ENCODE measurements at places on chromosomes 12 and 14.

DNA sequence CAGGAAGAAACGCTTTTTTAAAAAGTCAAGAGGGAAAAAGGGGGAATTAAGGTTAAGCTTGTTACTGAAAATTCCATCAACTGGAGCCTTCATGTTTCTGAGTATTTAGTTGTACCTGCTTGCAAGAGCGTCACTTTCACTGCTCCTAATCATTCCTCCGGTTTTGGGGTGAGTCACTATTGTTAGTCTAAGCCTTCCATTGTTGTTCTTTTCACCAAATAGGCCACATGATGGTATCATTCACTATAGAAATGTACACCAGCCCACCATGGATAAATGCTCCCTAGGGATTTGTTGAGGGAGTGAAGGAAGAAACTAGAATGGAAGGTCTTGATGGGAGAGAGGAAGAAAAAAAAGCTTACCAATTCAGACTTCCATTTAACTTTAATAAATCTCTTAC is 3.0 kb downstream of the IL22 start:
- no peak for DNase-seq

DNA sequence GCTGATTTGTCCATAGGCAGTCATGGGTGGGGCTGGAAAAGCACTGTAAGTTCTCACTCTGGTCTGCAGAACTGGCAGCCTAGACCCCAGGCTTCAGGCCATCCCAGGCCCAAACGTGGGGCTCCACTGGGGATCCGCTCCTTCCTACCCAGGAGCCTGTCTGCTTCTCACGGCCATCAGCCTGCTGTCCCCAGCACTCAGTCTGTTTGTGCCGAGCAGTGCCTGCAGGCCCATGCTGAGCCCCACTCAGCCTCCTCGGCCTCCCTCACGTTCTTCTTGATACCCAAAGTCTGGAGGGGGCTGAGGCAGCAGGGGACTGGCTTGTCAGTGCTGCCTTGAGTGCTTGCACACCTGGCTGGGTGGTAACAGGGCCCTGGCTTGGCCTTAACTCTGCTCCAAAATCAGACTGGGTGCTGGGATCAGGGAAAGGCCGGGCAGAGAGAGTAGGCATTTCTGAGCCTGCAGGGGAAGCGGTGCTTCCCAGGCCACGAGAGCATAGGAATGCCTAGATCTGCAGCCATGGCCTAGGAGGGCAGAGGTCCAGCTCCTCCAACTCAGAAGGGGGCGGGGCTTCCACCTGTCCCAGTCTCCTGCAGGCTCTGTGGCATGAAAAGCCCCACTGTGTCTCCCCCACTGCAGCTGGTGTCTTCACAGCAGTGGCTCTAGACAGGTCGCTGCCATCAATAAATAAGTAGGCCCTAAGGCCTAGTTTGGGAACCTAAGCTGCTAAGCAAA is 772.4 kb upstream of the FBXO33 start:
- no peak for DNase-seq

- DNase-seq, result no peak
Measured at GRCh38 chr12:31471823-31472222, 119.1 kb downstream of the DENND5B start.

GRCh38 chr14:78974691-78975090 is 804.5 kb downstream of the NRXN3 start:
- DNase-seq, result no peak

DNA sequence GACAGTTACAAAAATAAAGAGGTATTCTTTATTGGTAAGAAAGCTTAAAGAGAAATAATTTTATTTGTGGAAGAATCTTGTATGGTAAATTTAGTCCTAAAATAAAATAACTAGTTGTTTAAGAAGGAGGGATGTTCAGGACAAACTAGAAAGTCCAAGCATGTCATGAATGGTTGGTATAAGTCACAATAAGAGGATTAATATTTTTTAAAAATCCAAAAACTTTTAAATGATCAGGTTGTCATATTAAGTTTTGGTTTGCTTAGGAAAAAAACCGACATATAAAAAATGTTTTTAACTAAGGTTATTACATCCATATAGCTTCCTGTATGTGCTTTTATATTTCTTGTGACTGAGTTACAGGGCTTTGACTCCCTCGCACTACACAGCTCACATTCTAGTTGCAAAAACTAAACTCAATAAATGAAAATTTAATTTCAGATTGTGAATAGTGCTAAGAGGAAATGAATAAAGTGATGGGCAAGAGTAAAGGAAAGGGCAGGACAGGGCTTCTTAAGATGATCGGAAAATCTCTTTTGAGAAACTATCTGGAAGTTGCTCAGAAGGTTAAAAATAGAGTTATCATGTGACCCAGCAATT is 80.7 kb upstream of the METAP2 start:
- DNase-seq, result no peak

GRCh38 chr14:70934084-70934483 is 26.8 kb downstream of the PCNX1 start:
- DNase-seq, result no peak

DNA sequence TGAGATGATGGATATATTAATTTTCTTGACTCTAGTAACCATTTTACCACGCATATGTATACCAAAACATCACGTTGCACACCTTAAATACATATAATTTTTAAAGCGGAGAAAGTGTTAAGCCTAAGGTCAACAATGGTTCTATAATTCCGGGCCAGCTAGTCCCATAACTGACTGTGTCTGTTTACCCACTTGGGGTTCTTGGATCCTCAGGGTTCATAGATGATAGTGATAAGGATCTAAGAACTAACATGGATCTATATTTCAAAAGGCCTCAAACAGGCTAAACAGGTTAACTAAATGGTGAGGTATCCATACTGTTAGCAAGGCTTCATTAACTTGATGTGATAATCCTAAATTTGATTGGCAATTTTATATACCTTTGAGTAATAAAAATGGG is 9.8 kb downstream of the SLC38A1 start:
- no peak for DNase-seq

DNA sequence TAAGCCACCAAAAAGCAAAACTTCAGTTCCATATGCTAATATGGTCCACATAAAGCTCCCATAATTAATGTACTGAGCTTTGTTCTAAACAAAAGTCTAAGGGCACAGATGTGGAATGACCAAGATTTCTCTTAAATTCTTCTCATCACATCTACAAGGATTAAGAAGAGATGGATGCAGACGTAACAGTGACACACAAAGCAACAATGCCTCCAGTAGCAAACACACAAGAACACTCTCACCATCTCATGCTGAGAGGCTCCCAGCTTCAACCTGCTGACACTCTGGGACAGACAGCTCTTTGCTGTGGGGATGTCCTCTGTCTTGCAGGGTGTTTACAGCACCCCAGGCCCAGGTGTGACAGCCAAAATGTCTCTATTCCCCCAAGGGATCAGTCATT is 48.2 kb downstream of the SETD3 start:
- no peak for DNase-seq

DNA sequence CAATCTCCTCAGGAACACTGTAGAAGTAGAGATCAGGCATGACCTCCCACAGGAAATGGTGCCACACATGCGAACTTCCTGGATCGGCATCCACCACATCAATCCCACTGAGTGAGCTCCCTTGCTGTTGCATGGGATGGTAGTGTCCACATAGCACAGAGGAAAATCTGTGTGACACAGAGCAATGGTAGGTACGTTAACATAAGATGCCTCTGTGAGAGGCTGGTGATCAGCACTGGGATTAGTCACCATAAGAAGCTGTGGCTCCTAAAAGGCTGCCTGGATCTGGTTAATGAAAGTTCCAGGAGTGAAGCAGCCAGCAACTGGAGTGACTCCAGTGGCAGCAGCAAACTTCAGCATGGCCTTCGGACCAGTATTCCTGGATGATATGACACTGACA is 21.8 kb downstream of the WDHD1 start:
- DNase-seq, result no peak

DNA sequence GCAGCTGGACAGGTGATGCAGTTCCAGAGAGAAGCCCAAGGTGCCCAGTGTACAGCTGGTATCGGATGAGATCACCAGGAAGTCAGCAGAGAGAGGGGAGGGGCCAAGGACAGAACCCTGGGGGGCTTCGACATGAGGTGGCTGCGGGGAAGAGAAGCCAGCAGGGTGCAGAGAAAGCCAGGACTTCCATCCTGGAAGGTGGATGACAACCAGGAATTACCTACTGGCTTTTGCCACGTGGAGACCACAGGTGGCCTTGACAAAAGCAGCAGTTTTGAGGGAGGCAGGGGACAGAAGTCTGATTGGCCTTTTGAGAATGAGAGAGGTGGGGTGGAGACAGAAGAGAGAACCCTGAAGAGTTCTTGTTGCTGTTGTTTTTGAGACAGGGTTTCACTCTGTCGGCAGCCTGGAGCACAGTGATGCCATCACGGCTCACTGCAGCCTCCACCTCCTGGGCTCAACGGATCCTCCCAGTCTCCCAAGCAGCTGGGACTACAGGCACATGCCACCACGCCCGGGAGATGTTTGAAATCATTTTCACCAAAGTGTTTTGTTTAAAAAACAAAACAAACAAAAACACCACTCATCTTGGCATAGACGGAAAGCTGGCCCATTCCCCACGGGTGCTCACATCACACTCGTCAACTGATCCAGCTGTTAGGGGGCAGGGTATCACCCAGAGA is 35.2 kb downstream of the CDC42BPB start:
- no peak for DNase-seq

DNA sequence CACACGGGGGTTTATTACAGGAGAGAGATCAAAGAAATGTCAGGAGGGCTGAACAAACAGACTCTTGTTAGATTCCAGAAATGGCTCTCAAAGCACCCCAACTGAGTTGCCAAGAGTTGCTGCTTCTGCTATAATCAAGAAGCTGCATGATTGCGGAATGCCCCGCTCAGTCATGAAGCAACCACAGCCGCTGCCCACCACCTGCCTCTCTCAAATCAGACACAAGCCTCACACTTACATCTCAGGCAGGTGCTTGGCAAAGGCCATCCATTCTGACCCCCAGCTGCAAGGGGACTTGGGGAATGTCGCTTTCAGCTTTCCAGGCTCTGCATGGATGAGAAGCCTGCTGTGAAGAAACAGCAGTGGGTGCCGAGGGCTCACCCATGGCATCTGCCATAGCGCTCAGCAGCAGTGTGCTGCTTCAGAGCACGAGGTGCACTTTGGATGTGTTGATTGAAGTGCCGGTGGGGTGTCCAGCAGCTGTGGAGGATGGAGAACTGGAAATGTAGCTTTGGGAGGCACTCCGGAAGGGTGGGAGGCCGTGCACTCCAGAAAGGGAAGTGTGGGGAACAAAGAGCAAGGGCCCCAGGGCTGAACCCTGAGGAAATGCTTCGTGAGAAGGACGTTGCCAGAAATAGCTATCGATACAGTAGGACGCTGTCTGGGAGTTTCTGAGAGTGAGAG is 37.7 kb downstream of the LRRC74A start:
- no peak for DNase-seq

GRCh38 chr12:89665556-89665955 is 43.1 kb downstream of the ATP2B1 start:
- no peak for DNase-seq

DNA sequence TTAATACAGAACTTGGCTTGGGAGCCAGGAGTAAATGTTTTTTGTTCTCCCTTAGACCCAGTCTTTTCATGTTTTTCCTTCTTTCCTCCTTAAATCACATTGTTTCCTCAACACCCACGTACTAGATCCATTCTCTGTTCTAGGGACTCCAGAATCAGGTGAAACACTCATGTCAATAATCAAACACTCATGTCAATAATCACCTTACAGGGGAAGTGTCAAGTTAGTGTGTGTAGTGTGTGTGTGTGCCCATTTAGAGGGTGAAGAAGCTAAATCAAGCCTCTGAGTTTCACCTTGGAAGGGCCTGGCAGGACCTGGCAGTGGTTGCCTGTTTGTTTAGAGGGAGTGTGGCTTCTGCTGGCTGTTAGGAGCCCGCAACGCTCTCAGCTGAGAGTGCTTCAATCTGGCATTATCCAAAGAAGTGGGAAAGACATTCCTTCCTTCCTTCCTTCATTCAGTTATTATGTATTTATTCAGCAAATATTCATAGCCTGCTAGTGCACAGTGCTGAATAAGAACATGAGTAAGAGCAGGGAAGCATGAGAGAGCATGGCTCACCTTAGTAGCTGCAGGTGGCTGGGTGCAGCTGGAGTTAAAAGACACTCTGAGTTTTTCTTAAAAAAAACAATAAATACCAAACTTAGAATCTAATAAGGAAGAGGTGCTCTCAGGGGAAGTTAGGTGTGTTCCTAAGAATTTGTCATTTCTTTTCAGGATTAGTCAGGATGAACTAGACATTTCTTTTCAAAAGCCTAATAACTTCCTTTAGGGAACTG is 17.6 kb upstream of the EID3 start:
- DNase-seq, result no peak

DNA sequence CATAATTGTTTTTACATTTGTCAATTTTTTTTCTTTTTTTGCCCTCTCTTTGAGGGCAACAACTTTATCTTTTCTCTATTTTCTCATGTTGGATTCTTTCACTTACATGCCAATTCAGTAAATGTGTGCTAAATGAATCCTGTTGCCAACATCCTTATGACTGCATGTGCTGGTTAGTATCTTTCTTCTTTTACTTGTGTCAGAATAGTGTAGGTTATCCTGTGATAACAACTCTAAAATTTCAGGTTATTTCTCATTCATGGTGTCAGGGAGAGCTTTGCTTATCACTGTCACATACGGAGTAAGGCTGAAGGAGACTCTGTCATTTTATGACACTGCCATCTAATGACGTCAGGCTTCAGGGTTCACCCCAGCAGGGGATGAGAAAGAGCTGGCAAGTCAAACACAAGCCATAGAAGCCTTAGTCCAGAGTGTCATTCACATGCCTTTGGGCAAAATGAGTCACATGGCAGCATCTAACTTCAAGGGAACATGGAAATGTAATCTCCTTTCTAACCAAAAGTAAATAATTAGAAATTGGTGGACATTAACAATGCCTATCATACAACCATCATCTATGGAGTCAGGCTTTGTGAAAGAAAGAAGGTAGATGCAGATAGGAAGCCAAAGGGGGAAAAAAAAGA is 242.5 kb upstream of the ATP2B1 start:
- peak; percentile 23 for DNase-seq

DNA sequence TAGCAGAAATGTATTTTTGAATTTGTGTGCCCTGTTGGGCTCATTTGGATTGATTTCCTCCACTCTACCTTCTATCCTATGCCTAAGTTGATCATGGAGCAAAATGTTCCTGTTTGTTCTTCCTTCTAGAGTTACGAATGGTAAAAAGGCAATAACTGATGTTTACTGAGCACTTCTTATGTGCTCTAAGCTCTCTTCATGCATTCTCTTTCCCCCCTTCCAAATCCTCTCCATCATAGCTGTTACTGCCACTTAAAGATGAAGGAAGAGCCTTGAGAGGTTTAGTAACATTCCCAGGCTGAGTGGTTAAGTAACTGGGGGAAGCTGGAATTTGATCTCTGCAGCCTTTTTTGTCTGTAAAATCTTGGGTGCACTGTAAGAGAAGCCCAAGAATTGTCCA is 60.1 kb downstream of the CHST11 start:
- no peak for DNase-seq

DNA sequence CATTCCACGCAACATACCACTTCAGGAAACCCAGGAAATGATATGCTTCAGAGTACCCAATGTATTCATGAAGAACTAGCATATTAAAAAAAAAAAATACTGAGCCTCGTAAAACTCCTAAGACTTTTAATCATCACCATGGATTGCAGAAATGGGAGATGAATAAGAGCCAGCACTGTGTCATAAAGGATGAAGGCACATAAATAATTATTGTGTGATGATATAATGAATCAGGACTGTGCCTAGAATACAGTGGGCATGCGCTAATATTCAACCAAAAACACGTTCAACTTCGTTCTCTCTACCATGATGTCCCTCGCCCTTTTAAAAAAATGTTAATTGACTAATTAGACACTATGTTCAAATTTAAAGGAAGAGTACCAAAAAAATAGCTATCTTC is 68.7 kb downstream of the CIT start:
- no peak for DNase-seq
